Stimulated activated CD8-positive, alpha-beta memory T cell treated with anti-CD3 and anti-CD28 coated beads, Interleukin-7, amount 100 ng/mL, for 1 hour (primary cell): ENCODE measurements at places on chromosomes 2 and 18.

DNA sequence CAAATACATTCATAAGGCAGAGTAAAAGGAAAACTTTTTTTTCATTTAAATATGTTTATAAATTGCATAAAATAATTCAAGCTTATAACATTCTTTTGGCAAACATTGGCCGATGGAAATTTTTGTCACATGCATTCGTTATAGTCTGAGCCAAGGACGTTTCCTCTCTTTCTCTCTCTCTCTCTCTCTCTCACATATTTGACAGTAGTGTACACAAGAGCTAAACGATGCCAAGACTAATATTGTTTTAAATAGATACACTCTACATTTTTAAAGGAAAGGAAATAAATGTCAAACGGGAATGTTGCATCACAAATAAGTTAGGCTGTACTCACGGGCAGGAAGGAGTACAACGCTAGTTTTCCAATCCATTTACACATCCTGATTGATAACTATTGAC is 251.1 kb upstream of the SMIM21 start:
- no peak for DNase-seq

DNA sequence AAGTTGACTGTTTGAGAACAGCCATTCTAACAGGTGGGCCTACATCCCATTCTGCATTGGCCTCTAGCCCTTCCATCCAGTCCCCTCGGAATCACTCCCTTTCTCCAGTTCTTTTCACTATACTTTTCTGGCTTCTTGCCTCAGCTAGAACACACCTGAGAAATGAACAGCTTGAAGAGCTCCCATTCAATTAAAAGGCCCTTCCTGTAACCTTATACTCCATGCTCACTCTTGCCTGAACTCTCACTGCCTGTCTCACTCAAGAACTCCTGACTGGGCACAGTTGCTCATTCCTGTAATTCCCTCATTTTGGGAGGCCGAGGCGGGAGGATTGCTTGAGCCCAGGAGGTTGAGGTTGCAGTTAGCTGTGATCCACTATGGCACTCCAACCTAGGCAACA is 23.6 kb downstream of the CHRNA1 start:
- no peak for DNase-seq

- no peak for DNase-seq
Measured at GRCh38 chr18:65347446-65347845, 403.4 kb upstream of the CDH7 start.

GRCh38 chr2:35871672-35872071 is 483.9 kb upstream of the CRIM1 start:
- no peak for DNase-seq

DNA sequence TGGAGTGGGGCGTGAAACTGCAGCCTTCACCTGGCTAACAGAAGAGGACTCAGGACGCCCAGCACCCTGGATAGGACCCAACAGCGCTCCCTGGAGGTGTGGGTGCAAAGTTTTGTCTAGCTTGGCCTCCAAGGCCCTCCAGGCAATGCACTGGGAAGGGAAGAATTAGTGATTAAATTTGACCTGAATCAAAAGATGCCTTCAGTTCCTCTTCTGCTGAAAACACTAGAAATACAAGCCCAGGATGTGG is 779 bp upstream of the TRIB2 start:
- peak; percentile 69 for DNase-seq

- no peak for DNase-seq
Measured at GRCh38 chr2:170548304-170548703, 166.8 kb upstream of the SP5 start.

GRCh38 chr18:24002479-24002878 is 12.1 kb upstream of the TTC39C start:
- no peak for DNase-seq

DNA sequence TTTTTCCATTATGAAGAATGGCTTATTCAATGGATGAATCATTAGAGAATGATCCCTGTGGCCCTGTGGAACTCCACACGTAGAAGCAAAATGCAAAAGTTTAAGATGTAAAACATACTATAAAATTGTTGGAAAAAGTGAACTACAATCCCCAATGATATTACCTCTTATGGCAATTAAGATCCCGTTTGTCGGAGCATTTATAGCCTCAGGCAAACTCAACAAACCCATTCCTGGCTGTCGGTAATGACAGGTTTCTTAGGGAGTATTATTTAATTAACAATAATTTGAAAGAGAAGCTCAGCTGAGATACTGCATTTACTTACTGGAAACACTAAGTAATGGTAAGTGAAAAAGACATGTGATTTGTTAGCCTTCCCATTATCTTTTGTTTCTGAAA is 138.3 kb downstream of the CDH20 start:
- no peak for DNase-seq

- DNase-seq = no peak
Measured at GRCh38 chr18:13279181-13280069, 60.9 kb downstream of the LDLRAD4 start.

DNA sequence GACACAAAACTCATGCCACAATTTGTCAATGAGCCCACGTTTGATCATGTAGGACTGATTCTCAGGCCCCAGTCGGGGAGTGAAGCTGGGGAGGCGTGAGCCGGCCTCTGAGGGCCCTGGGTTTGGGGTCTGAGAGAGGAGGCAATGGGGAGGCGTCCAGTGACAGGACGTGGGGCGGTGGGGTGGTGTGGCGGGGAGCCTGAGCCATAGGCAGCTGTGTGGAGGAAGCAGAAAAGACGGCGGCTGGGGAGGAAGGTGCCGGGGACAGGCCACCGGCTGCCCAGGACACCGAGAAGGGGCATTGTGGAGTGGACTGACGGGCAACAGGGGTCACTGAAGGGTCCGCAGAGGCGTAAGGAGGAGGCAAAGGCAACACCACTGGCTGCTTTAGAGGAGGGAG is 7.2 kb downstream of the CHPF start:
- no peak for DNase-seq

- no peak for DNase-seq
Measured at GRCh38 chr18:765764-766549, 46.1 kb downstream of the YES1 start.

DNA sequence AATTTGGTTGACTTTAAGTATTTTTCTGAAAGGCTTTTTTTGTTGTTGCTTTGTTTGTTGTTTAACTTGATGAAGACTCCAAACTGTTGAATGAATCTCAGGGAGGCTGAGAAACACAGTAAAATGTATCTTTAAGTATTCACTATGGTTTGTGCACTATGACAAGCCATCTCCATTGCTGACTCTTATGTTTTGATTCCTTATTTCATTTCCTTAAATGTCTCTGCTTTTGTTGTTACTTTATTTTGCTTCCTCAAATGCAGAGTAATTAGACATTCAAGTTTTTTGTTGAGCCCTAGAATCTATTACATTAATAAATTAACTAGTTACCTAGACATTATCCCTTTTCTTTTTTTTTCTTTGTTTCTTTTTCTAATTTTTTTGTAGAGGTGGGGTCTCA is 46.3 kb upstream of the SLC39A10 start:
- no peak for DNase-seq

- no peak for DNase-seq
Measured at GRCh38 chr2:187774551-187775071, 220.4 kb upstream of the TFPI start.

DNA sequence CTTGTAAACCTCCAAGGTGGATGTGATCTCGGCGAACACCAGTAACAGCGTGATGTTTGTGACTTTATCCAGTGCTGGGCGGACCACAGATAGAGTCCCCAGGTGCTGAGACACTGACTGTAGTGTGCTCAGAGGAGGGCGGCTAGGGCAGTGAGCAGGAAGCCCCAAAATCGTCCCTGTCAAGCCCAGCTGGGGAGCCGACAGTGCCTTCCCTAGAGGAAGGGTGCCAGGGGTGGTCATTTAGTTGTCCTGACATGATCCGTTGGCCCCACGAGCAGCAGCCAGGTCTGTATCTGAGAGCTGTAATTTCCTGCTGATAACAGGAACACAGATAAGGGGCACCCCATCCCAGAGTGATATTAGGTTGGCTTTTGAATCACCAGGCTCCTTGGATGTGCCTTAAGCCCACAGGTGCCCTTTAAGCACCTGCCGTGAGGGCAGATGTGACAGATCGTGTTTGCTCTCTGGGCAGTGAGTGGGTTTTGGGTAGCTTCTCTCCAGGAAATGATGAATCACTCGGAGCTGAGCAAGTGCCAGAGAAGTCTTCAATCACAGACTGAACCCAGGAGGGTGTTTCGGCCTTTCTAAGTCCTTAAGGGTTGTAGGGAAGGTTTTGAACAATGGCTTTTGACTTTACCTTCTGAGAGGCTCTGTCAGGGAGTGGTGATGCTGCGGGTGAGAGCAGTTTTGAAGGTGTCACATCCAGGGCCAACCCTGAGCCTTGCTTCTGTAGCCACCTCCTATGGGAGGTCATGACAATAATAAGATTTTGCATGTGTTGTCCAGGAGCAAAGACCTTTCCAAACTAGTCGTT is 7.7 kb downstream of the LPIN1 start:
- no peak for DNase-seq

DNA sequence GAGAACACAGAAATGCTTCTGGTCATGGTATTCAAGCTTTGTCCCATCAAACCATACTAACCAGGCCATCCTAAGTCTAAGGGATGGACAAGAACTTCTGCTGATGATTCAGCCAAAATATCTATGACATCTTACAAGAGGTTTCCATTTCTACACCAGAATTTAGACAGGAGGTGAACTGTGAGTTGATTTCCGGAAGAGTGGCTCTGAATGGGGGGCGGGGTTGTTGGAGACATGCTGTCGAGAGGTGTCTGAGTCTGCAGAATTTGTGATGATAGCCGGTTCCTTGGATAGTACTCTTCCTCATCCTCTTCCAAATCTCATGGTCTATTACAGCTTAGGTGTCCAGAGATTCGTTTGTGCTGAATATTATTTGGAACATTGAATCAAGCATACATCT is 408.7 kb upstream of the TCF4 start:
- DNase-seq = no peak

DNA sequence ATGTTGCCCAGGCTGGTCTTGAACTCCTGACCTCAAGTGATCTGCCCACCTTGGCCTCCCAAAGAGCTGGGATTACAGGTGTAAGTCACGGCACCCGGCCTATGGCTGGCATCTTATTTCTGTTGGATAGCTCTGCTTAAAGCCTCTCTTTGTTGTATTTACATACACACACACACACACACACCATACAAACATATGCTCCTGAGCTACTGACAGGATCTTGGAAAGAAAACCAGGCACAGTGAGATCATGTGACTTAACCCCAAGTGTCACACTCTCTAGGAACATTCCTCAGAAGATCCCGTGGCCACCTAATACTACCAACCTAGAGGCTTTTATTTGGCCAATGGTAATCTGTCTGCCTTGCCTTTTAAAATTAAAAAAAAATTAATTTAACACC is 85.1 kb upstream of the HAAO start:
- no peak for DNase-seq

GRCh38 chr18:32974421-32975162 is 201.8 kb upstream of the KLHL14 start:
- DNase-seq = no peak

GRCh38 chr2:102485147-102485785 is 12.2 kb downstream of the SLC9A4 start:
- DNase-seq = no peak

- no peak for DNase-seq
Measured at GRCh38 chr2:119826370-119826961, 66.7 kb downstream of the PTPN4 start.

DNA sequence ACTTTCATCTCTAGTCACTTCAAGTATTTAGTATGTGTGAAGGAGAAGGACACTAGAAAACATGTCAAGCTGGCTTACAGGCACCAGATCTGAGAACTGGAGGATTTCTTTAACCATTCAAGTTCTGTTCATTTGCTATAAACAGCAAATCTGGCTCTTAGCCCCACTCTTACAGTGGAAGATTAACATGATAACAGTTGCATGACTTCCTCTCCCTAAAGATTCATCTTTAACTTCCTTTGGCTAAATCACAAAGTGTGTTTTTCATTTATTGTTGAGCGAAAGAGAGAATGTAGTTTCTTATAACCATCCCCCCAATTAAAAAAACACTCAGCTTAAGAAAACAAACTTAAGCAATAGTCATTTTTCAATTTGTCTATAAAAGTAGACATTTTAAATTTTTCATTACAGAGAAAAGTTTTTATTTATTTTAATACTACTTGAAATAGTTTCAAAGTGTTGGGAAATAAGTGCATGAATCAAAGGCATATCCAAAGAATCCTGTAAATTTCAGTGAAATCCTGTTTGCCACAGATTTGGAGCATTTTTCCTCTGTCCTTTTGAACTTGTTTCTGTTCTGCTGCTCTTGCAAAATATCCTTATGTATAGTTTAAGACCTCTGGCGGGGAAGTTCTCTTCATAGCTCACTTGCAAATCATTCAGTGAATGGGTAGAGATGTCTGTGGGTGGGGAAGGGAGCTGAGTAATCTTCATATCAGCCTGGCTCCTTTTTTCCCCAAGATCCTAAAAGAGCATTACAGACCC is 241.0 kb upstream of the RBBP8 start:
- no peak for DNase-seq

DNA sequence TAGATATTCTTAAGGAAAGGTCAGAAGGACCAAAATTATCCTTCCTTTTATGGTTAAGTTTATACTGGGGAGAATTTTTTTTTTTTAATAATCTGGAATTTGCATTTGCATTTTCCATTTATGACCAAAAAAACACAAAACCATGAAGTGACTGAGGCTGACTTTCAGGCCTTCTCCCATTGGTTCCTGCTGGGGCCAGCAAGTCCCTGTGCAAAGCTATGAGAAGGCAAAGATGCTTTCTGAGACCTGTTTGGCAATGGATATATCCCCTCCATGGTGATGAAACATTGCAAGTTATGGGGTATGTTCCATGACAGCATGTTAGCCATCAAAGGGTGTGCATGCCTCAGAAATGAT is 60.8 kb downstream of the KIAA2012 start:
- no peak for DNase-seq

DNA sequence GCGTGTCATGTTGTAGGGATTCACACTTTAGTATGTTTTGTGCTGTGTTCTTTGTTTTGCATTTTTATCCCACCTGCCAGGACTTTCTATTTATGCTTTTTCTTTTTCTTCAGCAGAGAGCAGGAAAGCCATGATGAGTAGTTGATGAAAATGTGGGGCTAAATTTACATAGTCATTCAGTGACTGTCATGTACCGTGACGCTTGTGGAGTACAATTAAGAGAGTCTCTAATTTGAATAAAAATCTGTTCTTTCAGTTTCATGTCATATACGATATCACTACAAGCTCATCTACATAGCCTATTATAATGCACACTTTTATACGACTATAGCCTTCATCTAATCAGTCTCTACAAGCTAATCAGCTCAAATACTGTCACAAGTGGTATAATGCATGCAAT is 112.7 kb upstream of the SPATS2L start:
- no peak for DNase-seq

GRCh38 chr2:118530976-118531375 is 316.5 kb downstream of the EN1 start:
- DNase-seq = no peak
